RPMI7951 (cell line): ENCODE measurements at places on chromosomes 6 and 20.

DNA sequence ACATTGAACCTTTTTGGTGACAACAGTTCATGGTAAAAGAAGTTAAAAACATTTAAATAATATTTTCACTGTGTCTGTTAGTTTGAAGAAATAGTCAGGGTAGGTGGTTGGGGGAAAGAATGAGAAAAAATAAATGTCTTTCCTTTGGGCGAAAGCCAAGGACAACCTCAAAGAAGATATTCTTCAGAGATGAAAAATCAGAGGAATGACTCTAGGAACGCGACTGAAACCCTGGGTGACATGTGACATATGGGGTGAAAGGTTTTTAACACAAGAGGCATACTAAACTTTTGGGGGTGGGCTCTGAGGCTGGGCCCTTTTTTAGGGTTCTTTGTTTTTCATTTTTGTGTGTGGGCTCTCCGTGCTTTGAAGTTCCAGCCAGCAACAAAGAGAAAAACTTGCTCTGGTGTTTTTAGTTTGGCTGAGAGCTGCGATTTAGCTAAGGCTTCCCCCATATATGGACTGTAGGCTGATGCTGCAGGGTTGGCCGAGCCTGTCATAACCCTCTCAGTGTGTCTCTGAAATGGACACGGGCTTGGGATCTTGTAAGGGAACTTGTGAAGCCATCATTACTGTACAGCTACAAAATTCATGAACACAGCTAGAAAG is 610.1 kb upstream of the ARID1B start:
- peak; percentile 34 for DNase-seq

DNA sequence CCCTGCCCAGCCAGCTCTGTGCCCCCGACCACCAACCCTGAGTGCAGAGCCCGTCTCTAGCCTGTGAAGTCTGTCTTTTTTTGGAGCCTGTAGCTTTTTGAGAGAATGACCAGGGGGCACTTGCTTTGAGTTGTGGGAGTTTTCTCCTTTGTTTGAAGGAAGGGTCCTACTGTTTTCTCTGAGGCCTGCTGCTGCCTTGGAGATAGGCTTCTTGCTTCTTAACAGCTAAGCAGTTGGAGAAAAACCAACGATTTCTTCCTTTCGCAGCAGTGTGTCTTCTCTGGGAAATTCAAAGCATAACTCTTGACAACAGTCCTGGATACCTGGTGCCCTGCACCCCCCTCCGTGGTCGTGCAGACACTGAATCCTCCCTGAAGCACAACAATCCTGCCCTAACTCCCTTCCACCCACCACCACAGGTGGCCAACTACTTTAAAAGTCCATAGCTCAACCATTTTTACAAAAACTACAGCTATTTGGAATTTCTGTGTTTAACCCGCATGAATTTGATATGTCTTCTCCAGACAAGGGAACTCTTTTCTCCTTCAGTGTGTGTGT is 61.0 kb downstream of the FAM50B start:
- DNase-seq, result no peak

GRCh38 chr6:5203546-5203945 is 57.2 kb downstream of the LYRM4 start:
- no peak for DNase-seq

GRCh38 chr6:17022604-17023003 is 79.2 kb upstream of the STMND1 start:
- DNase-seq, result no peak

DNA sequence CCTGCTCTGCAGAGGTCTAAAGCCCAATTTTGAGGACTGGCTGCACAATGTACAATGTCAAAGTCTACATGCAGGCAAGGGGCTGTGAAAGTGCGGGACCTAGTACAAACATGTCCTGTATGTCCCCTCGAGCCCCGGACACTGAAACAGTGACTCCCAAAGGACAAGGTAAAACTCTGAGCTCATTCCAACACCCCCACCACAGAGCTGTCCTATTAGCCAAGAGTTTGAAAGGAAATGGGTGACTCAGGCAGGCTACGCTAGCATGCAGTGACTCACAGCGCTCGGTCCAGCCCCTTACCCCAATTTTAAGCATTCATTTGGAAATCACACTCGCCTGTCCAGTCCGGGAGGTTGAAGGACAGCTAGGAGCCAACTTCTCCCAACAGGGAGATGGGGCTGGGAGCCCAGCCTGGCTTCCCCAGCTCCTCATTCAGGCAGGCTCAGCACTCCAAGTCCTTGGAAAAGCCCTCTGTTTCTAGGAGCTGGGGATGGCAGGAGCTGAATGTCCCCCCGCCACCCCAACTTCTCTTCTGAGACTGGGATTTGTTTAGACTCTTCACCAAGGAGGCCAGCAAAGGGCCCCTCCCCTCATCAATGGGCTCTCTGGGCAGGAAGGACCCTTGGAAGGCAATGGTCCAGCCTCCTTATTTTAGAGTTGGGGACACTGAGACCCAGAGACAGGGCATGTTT is 3.9 kb downstream of the SDC4 start:
- peak; percentile 91 for DNase-seq

DNA sequence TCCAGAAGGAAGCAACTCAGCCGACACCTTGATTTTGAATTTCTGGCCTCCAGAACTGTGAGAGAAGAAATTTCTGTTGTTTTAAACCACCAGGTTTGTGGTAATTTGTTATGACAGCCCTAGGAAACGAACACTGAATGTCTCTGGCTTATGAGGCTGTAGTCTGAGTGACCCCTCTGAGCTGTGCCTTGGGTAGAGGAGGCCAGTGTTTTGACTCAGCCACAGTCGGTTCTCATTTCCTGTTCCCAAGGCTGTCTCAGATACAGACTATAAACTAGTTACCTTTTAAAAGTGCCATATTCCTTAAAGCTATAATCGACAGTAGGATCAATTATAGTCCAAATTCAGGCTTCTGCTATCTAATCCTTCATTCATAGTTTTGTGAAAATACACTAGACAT is 391.2 kb upstream of the MAP3K7 start:
- no peak for DNase-seq

GRCh38 chr6:52293067-52293466 is 8.5 kb upstream of the MCM3 start:
- DNase-seq, result no peak

- DNase-seq, result peak; percentile 11
Observed at GRCh38 chr6:107075951-107076381, 39.3 kb downstream of the BEND3 start.

GRCh38 chr20:47557791-47558190 is 56.1 kb downstream of the NCOA3 start:
- DNase-seq, result no peak

DNA sequence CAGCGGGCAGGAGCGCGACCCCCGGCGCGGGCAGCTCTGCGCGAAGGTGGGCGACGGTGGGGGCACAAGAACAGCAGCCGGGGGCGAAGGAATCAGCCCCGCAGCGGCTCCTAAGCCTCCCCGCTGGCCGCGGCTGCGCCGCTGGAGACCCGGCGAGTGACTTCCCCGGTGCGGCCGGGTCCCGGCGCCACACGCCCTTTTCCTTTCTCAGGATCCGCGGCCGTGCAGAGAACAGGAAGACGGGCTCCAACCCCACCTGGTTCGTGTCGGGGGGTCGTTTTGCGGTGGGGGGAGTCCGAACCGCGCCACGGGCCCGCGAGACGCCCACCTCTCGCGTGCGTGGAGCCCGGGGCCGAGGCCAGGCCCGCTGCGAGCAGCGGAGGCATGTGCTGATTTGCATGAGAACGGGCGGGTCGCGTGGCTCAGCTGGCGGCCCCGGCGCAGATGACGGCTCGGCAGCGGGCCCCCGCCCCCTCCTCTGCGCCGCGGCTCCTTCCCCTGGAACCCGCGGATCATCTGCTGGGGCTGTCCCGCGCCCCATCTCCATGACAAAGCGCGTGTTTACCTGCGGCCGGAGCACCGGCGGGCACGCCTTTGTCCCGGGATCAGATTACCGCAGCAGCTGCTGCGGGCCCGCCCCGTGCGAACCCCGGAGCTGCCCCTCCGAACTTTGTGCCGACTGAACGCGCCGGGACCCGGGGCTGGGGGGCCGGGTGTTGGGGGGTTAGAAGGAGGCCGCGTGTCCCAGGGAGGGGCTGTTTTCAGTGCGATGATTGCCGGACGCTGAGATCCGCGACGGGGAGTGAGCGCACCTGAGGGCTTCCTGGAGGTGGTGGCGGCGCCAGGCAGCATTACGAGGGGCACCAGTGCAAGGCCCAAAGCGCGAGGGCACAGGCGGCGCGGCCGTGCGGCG is 4.9 kb upstream of the DLL1 start:
- DNase-seq, result peak; percentile 33

- peak; percentile 42 for DNase-seq
Observed at GRCh38 chr20:5933802-5934436, 16.4 kb downstream of the TRMT6 start.

GRCh38 chr6:7461416-7461815 is 71.8 kb downstream of the RIOK1 start:
- no peak for DNase-seq

DNA sequence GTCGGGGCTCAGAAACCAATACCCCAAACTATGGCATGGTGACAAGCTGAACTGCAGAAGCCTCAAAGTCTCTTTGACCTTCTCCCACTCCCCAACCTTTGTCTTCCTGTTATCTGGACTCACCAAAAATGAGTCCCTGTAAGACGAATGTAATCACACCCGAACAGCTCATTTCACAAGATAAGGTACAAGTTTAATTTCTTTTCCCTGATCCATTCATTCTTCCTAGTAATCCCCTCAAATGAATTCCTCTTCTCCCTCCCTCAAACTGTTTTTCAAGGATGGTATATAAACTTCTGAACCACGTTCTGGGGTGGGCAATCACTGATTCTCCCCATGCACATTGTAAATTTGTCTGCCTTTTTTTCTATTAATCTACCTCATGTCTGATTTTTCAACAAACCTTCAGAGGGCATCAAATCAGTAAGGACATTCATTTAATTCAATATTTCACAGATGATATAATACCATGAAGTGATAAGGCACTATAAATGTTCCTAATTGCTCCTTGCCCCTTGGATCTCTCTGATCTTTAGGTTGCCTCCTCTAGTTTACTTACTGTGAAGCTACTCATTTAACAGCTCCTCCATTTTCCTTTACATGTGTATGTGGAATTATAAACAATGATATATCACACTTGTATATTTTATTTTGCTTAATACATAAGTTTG is 77.2 kb downstream of the OR2B2 start:
- DNase-seq, result no peak

DNA sequence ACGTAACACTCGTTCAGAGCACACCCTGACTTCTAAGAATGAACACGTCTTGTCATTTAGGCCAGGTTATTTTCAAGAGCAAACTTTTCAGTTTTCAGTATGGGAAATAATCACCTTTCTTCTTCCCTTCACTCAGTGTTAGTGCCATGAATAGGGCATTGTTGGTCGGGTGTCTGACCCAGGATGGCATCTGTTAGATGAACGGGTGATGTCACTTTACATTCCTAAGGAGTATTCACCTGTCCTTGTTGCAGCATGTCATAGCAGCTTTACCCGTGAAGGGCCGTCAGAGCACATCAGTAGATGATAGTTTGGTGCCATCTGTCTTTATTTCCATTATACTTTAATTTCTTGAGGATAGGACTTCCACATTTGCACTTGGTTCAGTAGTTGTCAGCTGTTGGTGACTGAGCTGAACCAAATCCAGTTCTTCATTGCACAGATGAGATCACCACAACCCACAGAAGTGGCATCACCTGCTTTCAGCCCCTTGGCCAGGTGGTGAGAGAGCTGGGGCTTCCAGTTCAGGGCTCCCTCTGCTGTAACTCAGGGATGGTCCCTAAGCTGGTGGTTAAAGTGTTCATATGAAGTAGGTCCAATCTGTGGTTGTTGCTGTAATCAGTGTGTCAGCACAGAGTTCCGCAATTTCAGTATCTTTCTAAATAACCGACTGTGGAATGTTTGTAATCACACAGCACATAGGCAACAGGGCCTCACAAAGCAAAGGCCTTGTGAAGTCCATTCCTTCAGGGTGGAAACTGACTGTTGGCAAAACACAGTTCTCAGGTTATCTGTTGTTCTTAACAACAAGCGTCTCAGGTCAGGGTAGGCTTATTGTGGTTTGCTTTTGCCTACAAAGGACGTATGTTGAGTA is 68.2 kb downstream of the FAM120B start:
- DNase-seq, result no peak

GRCh38 chr20:49391404-49392245 is 90.8 kb downstream of the KCNB1 start:
- DNase-seq, result no peak

- no peak for DNase-seq
Observed at GRCh38 chr6:16421462-16421960, 183.1 kb downstream of the GMPR start.

- no peak for DNase-seq
Observed at GRCh38 chr20:45114465-45115385, at the start of gene WFDC5. Gene WFDC5 (minus strand): TSS chr20:45115174. CDS start chr20:45115083, 91 bp downstream.

GRCh38 chr6:72704979-72705378 is 83.1 kb downstream of the KCNQ5 start:
- DNase-seq, result no peak

GRCh38 chr6:25875926-25876602 is 2.0 kb upstream of the SLC17A3 start:
- no peak for DNase-seq

GRCh38 chr6:162512744-162513143 is 214.8 kb downstream of the PRKN start:
- no peak for DNase-seq
